ENCODE measurements at places on chromosomes 7 and 10.

- no peak for DNase-seq
These were observed 56.0 kb downstream of the SORBS1 start for GRCh38 chr10:95505084-95505610.

DNA sequence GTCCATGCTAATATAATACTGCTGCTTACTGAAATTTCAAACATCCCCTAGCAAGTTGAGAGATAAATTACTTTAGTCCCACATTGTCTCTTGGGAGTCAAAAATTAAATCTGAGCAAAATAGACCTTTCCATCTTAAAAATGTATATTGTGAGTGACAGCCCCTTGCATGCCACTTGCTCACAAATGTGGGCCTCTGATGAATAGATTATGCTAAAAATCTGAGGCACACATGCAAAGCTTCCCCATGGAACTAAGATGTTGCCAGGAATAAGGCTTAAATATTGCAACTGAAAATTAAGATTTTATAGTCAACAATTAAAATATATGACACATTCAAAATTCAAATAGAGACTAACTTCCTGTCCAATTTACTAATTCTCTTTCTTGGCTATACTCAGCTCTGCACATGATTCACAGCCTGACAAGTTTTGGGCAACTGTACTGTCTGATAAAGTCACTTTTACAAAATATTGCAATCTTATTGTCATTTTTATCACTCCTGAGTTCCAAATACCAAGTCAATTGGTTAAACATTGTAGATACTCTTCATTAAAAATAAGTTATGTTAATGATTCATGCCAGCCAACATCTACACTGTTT lies 301.2 kb downstream of the CACNA2D1 start:
- no peak for DNase-seq

DNA sequence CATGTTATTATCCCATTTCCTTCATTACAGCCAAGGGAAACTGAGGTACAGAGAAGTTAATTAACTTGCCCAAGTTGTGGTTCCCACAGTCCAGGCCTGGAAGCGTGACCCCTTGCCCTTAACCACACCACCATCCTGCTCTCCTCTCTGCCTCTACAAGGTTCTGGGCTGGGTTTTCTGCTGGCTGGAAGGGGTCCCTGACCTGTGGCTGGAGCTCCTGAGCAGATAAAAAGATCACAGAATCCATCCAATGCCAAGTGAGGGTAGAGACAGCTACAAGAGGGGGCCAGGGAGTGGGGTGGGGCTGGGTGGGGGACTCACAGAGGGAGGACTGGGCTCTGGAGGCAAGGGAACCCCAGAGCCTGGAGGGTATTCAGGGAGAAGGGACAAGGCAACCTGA lies 9.7 kb downstream of the ASB10 start:
- no peak for DNase-seq

- DNase-seq: no peak
These were observed 210.6 kb downstream of the TNS3 start for GRCh38 chr7:47371317-47371716.

GRCh38 chr10:130336617-130337304 lies 200.6 kb downstream of the GLRX3 start:
- no peak for DNase-seq

DNA sequence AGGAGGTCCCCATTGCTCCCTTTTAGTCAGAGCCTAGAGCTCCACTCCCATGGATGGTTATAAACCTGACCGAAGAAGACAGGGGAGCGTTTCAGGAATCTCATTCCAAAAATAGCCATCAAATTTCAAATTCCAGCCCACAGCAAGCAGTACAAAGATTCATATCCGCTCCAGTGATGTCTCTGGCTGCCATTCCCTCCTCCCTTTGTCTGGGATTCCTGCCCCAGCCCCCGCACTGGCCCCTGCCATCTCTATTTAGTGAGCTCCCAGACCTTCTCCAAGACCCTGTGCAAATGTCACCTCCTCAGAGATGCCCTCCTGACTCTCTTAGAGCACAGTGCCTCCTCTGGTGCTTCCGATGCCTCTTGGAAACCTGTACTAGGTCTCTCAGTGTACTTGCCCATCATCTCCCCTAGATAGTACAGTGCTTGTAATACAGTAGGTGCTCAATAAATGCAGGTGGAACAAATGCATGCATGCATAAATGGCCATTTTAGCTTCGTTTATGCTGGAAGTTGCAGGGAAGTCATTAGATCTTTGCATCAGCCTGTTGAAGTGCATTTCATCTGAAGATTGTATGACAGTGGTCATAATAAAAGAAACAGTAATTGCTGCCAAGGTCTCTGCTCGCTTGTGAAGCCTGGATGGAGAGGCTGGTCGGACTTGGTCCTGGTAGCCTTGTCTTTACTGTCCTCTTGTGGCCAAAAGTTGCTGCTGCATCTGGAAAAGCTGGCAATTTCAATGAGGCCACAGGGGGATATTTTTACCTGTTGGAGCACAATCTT lies 32.0 kb upstream of the HABP2 start:
- DNase-seq: peak; percentile 53

- no peak for DNase-seq
These were observed 28.1 kb downstream of the ST8SIA6 start for GRCh38 chr10:17426263-17426750.

DNA sequence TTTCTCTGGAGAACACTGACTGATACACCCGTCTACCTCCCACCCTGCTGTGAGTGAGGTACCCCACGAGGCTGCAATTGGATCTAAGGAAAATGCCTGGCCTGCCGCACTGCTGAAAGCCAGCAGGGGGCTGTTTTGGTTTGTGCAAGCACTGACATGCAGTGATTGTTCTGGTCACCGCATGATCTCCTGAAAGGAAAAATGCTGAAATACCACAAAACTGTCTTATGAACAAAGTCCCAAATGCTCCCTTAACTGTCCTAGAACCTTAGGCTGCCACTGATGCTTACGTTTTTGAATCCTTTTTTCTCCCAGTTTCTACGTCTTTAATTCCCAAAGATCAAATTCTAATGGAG lies 132.7 kb downstream of the JCAD start:
- DNase-seq: no peak

- peak; percentile 52 for DNase-seq
These were observed 31.9 kb upstream of the AGBL3 start for GRCh38 chr7:134954197-134955082.

DNA sequence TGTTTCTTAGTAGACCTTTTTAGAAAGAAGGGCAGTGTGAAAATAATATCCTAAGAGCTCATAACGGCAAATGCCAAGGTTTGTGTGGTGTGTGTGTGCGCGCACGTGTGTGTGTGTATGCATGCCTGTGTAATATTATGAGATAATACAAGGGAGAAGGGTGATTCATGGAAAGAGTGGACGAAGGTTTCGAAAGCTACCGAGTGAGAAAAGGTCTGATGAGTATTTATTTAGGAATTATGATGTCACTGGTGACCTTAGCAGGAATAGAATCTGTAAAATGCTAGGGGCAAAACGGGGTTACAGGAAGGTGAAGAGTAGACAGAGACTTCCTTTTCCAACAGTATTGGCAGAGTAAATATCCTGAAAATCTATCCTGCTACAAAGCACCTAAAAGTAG lies 107.3 kb downstream of the AHR start:
- DNase-seq: no peak

DNA sequence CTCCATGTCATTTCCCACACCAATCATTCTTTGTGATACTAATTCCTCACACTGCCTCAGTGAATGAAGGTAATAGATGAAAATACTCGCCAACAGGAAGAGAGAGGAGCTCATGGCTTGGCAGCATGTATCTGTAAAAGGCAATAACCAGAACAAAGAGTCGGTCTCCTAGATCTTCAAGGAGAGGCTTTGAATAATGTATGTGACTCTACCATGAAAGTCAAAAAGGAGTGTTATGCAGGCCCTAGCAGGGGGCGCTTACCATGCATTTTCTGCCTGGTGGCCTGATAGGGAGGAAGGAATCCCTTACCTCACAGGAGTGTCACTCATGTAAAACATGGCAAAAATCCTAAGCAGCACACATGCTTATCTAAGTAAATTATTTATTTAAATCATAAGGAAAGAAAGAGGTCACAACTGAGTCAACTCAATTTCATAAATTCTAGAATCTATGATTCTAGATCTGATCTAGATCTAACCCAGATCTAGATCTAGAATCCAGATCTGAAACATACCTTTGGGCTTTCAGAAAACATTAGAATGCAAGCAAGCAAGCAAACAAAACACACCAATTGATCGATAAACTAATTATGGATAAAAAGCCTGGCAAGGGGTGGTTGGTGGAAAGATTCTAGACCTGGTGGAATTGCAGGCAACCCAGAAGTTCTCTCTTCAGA lies 226.3 kb upstream of the KLF6 start:
- DNase-seq: no peak

GRCh38 chr10:63219749-63220148 lies 86.6 kb downstream of the NRBF2 start:
- DNase-seq: no peak

- DNase-seq: no peak
These were observed 90.4 kb downstream of the KCND2 start for GRCh38 chr7:120363414-120363813.

GRCh38 chr7:14510268-14510667 lies 392.3 kb downstream of the DGKB start:
- DNase-seq: no peak

- DNase-seq: peak; percentile 53
These were observed 103.0 kb downstream of the RNF133 start for GRCh38 chr7:122595885-122596284.

DNA sequence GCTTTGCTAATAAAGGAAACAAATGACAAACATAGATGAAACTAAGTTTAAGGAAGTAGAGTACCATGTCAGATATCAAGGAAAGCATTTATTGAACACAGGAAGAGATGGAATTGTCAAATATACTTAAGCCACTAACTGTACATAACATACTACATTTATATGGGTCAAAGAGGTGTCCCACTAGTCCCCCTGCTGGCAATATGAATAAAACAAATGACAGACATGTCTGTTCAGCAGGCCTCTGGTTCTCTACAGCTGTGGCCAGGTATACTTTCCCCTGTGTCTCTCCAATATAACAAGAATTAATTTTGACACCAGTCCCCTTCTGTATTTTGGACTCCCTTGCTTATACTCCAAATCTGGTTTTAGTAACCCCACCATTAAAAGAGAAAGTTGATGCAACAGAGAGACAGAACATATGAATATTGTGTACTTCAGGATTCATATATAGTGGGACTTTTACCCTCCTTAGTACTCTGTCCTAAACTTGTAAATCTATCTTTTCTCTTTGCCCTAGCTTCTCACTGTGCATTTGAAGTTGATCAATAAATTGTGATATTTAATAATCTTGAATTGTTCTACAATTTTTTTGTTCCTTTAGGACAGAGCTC lies 42.9 kb downstream of the CD36 start:
- peak; percentile 23 for DNase-seq

- DNase-seq: no peak
These were observed 809.1 kb downstream of the ANKRD7 start for GRCh38 chr7:119033641-119034040.

- DNase-seq: no peak
These were observed 172.2 kb downstream of the SH2D4B start for GRCh38 chr10:80709866-80710265.

DNA sequence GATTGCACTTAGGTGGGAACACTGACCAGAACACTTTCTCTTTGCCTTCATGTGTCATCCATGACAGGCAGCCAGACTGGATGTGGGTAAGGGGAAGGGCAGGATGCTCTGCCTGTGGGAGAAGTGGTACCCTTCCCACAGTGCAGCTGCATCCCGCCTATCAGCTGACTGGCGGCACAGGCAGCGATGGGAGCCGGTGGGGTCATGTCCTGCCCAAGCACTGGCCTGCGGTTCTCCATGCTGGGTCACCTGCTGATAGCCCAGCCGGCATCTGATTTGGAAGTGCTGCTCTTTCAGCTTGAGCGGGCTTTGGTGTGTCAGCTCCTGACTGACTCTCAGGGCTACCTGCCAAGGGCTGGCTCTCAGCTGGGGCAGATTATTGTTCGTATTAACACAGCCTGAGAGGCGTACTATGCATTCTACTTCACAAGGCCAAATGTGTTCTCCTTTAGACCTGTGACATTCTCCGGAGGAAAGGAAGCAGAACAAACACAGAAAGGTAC lies 105.2 kb upstream of the PDLIM1 start:
- no peak for DNase-seq

GRCh38 chr7:142338633-142339501 lies 81.0 kb upstream of the PRSS58 start:
- peak; percentile 66 for DNase-seq

GRCh38 chr7:130475776-130476175 lies 16.1 kb upstream of the MEST start:
- no peak for DNase-seq

DNA sequence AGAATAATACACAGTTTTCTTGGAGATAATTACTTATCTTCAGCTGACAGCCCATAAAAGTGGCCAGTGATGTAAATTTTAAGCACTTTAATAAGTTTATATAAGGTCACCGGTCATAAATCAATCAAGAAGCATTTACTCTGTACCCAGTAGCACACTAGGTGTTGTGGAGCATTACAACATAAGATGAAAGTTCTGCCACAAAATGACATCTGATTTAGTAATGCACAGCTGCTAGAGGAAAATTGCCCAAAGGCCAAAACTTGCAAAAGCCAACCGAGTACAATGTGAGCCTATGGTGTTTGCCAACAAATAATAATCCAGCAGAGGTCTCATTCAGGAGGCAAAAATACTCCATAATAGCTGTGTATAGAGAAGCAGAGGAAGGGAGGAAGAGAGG lies 63.6 kb downstream of the GPR37 start:
- DNase-seq: peak; percentile 82

DNA sequence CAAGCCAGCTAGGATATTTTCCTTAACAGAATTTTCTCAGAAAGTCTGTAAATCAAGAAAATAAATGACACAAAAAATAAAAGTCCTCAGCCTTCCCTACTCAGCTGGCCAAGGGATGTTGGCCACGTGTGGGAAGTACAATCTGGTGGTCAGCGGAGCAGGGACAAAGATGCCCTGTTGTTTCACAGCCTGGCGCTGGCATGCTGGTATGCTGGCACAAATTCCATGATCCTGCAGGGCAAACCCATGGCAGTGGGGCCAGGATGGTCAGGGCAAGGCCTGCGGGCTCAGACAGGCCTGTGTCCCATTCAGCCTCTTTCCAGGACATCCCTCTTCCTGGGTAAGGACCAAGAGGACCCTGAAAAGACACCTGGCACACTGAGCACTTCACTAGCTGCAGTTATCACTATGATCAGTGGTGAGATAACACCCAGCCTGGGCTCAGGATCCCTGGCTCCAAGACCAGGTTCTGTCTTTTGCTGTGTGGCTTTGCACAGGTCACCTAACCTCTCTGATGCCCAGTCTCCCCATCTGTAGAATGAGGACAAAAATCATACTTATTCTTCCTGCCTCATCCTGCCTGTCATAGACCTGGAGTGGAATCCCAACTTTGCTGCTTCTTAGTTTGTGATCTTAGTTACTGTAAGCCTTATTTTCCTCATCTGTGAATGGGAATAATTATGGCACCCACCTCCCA lies 10.8 kb upstream of the HSPA12A start:
- no peak for DNase-seq

DNA sequence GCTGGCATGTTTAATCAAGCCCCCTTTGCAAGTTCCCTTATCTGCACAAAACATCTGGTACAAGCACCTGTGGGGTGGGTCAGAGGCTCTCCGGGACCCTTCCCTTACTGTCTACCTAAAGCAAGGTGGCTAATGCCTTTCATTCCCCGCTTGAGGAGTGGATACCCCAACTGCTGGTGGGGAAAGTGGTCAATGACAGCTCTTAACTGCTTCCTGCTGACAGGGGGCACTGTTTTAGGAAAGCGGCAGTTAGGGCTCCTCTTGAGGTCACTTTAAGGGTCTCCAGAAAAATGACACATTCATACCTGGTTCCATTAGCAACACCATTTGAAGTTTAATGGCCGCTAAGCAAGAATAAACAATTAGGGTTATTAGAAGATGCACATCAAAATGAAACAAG lies 761.8 kb upstream of the PHF14 start:
- no peak for DNase-seq

- DNase-seq: peak; percentile 7
These were observed 175.2 kb downstream of the GRM3 start for GRCh38 chr7:86818903-86819302.

GRCh38 chr7:65832281-65832680 lies 40.6 kb upstream of the VKORC1L1 start:
- DNase-seq: no peak

All from NCI-H2081 (cell line).